ENCODE measurements at places on chromosomes 2 and 18.

GRCh38 chr2:37698931-37699481 is 27.6 kb upstream of the CDC42EP3 start:
- no peak for DNase-seq

DNA sequence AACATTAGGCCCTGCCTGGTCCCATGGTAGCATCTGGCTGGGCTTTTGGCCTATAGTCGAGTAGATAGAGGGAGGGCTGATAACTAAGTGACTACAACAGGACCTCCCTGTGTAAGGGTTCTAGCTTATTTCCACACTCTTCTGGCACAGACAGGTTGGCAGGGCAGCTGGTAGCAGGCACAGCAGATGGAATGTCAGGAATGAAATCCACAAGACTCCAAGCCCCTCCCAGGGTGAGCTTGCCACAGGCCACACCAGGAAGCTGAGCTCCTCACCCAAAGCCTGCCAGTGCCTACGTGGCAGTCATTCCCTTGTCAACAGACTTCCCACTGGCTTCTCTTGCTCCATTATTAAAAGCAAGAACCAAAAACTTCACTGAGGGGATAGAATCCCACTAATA is 20.7 kb upstream of the C1QL2 start:
- DNase-seq, result no peak

DNA sequence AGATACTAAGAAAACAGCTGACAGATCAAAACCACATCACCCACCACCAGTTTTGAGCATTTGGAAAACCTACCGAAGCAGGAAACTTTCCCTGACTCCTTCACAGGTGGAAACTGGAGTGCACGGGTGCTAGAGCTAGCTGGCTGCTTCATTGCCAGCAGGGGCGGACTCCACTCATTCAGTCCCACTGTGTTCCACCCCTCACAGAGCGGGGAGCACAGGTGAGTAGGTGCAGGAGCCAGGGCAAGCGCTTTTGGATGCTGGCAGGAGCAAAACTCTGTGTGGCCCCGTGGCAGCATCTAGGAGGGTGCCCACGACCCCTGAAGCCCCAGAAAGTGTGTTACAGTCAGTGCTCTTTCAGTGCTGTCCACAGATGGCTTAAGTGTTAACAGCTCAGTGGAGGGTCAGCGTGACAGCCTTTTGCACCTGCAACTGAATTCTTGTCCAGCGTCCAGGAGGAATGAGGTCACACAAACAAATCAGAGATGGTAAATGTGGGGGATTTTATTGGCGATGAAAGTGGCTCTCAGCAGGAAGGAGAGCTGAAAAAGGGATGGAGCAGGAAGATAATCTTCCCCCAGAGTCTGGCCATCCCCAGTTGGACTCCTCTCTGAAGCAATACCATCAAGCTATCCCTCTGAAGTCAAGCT is 71.1 kb downstream of the TMEM163 start:
- no peak for DNase-seq

DNA sequence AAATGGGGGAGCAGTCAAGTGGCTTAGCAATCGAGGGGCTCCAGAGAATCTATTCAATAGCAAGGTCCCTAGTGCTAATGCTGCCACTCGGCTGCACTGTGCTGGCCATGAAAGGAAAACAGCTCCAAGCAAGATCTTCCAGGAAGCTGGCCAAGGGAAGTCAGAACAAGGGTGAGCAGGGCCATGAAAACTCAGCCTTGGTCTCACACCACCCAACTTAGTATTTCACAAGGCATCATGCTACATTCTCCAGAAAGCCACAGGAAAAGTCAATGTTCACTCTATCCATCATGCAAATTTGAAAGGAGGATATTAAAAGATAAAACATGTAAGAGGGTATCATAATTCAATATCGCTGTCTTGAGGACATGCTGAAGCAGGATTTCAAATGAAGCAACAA is 35.7 kb downstream of the NRP2 start:
- no peak for DNase-seq

DNA sequence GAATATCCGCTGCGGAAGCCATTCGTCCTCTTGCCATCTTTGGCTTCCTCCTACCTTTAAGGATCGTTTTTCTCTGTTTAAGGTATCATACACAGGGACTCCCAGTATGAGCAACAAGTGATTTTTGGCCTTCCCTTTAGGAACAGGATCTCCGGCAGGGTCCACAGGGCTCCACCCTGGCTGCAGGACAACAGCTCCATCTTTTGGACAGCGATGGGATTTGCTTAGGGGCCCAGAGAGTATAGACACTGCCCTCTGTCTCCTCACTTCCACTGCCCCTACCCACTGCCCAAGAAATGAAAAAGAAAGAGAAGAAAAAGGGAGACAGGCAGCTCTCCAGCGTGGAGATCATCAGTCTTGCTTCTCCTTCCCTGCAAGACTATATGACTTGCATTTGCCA is 224.5 kb downstream of the UXS1 start:
- DNase-seq, result no peak

- no peak for DNase-seq
Observed at GRCh38 chr18:73924307-73924706, 223.3 kb downstream of the FBXO15 start.

GRCh38 chr2:149055751-149056150 is 17.3 kb downstream of the LYPD6B start:
- DNase-seq, result no peak

- DNase-seq, result no peak
Observed at GRCh38 chr18:31821545-31822171, 61.0 kb upstream of the SLC25A52 start.

DNA sequence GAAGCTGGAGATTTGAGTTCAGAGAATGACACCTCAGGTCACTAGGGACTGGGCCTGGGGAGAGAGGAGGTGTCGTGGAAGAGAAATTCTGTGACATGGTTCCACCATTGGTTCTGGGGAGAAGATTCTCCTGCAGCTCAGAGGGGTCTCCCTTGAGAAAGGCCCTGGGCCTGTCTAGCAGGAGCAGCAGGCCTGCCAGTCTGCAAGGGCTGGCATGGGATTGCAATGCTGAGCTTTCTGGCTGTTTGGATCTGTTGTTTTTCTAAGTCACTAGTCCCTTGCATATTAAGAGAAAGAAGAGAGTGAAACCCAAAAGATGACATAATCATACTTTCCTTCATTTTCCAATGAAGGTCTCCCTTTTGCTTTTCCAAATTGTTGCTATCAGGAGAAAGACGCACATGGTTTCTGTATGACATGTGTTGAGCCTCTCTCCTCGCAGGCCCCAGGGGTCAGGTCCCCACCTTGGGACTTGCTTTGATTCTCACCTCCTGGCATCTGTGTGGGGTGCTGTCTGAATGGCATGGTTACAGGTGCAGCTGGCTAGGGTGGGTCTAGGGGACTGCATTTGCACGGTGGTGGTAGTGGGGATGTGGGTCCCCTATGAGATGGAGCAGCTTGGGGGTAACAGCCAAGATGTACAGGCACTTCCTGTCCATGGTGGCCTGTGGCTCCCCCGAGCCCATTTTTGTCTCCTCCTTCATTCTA is 117.8 kb downstream of the GLI2 start:
- no peak for DNase-seq

GRCh38 chr18:32378705-32379104 is 92.0 kb downstream of the GAREM1 start:
- DNase-seq, result no peak

- DNase-seq, result no peak
Observed at GRCh38 chr2:177270531-177270930, 6.0 kb upstream of the NFE2L2 start.

DNA sequence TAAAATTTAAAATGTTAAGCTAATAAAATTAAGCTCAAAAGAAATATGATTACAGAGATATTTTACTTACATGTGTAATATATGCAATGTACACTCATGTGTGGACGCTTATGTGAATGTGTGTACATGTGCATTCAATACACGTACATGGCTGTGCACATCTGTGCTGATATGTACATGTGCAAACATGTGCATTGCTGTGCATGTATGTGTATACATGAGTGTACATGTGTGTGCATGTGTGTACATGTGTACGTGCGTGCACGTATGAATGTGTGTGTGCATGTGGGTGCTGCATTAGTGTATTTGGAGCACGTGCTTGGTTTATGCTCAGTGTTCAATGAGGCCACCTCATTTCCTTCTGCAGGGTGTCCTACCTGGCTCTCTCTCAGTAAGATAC is 88.2 kb upstream of the TMEM18 start:
- no peak for DNase-seq

Data from RKO (cell line).